ENCODE measurements at places on chromosomes 11 and 22.

GRCh38 chr11:66408488-66409214 is 12.2 kb upstream of the NPAS4 start:
- no peak for DNase-seq

DNA sequence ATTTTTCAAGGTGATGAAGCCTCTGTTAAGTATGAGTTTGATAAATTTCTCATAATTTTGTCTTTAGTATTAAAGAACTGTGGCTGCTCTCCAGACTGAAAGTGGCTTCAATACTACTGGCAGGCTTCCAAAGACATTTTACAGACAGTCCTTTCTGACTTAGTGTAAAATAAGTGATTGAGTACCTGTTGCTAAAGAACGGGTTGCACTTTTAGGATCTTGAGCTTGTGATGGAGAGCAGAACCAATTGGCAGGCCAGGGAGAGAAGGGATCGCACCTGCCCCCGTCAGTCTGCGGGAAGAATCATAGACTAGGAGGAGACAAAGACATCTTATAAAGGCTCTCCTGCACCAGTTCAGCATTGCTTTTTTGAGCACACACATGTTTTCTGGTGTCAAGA is 4.4 kb downstream of the NCAM1 start:
- no peak for DNase-seq

DNA sequence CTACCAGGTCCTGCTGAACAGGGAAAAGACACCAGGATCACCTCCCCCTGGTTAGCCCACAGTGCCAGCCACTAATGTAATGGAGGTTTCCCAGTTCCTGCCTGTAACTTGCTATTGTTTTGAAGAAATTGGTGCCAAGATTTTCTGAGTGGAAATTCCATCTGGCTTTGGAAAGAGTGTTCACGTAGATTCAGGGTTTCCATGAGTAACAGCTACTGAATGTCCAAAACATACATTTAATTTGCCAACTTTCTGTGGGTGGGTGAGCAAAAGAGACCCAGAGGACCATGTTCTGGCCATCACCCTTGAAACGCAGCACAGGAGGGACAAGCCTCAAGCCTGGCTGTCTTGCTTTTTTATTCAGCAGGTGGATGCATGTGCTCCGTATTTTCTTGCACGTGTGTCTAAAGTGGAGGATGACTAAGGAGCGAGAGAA is 8.8 kb upstream of the DKK3 start:
- no peak for DNase-seq

GRCh38 chr11:70931430-70931829 is 320.9 kb downstream of the SHANK2 start:
- DNase-seq = no peak

DNA sequence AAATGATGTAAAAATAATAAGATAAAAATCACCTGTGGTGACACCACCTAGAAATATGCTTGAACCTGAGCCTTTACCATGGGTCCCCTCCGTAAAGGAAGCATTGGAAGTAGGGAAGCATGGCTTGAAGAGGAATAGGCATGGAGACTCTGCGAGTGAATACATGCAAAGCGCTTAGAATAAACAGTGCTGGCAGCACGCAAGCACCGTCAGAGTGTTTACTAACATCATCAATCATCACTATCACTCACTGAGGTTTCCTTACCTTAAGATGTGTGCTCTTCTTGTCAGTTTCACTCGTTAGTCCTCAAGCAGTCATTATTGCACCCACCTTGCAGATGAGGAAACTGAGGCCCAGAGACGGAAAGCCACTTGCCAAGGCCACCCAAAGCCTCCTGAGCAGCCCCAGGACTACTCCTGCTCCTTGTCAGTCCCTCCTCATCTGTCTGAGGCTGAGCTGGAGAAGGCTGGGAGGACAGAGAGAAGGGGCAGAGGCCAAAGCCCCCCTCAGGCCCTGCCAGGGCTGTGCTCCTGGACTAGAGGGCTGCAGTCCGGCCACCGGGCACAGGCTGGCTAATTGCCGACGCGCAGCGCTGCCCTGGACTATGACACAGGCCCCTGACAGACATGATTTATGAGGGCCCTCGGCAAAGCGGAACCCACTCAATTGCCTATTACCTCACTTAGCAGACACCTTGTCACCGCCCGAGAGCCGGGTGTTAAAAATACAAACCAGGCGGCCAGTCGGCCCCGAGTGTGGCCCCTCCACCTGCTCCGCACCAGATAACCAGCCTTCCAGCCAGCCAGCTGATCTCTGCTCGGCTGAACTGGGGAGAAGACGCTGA is 168.9 kb downstream of the MN1 start:
- DNase-seq = no peak

- no peak for DNase-seq
These were observed 3.9 kb downstream of the RHBDD3 start for GRCh38 chr22:29263791-29264276.

Data from RWPE2 (cell line).